ENCODE measurements at places on chromosomes 2 and 18. TPM values are rescaled to one million over a fixed set of nuclear protein-coding genes. Genes with fewer than 3 reads are reported as not detected.

- no peak for DNase-seq
These were observed 104.8 kb upstream of the RAB12 start for GRCh38 chr18:8504424-8504823.

GRCh38 chr18:43081396-43081795 lies 34.1 kb downstream of the RIT2 start:
- DNase-seq, result no peak

GRCh38 chr18:13382366-13382953 lies 163.9 kb downstream of the LDLRAD4 start:
- DNase-seq, result no peak

GRCh38 chr2:171512683-171513195 lies 9.5 kb upstream of the CYBRD1 start:
- DNase-seq, result no peak

DNA sequence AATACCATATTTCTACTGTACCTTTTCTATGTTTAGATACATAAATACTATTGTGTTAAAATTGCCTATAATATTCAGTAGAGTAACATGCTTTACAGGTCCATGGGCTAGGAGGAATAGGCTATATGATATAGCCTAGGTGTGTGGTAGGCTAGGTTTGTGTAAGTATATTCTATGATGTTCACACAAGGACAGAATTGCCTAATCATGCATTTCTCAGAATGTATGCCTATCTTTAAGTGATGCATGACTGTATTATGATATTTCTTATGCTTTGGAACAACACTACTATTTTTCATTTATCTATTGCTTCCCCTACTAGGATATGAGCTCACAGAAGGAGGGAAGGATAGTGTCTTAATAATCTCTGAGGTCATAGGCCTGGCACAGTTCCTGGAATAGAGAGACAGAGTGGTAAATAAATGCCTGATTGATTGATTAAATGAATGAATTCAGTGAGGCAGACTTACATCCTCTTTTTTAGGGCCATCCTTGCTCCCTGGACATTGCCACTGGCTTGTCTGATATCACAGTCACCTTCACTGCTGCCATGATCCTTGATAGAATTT lies 121.0 kb downstream of the MYO3B start:
- DNase-seq, result no peak

DNA sequence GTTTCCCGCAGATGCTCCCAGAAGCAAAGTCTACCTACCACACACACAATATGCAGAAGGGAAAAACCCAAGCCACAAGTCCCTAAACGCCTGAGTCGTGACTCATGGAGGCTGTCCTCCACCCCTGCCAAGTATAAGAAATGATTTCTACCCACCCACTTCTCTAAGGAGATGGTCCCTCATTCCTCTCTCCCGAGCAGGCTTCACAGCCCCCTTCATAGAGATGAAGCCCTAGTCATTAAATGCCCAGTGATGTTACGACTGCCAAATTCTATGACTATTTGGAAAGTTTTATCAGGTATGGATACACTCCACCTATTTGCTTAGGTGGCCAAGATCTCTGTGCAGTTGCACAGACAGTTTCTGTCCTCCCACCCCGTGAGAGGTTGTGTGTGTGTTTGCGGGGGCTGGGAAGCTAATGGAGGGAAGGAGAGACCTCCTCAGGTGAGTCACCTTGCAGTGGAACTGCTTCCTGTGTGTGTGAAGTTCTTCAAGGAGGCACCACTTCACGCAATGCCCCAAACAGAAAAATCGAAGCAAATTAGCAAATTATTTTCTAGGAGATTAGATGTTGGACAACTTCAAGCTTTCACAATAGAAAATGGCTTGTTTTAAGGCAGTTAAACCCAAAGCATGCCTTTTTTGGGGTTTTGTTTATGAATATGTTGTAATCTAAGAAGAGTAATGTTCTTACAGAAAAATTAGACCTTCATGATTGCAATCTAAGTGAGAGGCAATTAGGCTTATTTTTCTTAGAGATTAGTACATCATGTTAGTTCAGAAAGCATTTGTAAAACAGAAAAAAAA lies 175.2 kb downstream of the TGIF1 start:
- no peak for DNase-seq

DNA sequence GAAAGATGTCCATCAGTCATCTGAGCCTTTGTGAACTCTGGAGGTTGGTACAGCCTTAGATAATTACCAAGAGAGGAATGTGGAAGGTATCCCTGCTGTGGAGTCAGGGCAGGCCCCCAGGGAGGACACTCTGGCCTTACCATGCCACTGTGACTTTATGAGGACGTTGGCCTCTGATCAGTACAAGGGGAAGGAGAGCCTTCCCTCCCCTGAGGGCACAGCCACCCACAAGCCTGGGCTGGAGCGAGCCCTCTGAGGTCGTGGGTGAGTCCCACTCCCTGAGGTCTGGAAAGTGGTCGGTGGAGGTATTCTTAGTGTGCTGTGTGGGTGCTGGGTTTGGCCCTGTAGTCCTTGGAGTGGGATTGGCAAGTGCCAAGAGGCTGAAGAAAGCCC lies 91.6 kb downstream of the STPG4 start:
- DNase-seq, result no peak

GRCh38 chr2:238651306-238652052 lies 196.4 kb upstream of the TWIST2 start:
- no peak for DNase-seq

DNA sequence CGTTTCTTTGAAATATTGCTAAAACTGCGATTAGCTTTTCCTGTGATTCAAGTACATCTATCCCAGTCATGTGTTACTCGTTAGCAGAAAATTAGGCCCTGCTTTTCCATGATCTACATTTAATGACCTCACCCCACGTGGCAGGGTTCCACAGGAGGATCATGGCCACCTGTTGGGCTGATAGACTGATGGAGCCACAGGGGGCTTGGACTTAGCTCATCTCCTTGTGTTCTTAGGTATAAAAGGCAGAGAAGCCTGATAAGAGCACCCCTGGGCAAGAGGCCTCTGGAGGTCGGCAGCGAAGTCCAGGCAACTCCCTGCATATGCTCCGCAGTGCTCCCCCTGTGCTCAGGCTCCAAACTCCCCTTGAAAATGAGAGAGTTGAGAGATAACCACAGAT lies 12.9 kb downstream of the FZD7 start:
- no peak for DNase-seq

DNA sequence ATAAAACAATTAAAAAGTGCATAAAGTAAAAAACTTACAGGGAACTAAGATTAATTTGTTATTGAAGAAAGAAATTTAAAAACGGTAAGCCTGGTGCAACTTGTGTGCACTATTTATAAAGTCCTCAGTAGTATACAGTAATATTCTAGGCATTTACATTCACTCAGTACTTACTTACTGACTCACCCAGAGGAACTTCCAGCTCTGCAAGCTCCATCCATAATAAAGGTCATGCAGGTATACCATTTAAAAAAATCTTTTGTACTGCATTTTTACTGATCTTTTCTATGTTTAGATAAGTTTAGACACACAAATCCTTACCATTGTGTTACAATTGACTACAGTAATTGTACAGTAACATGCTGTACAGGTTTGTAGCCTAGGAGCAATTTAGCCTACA lies 51.5 kb upstream of the NXPH2 start:
- DNase-seq, result no peak

DNA sequence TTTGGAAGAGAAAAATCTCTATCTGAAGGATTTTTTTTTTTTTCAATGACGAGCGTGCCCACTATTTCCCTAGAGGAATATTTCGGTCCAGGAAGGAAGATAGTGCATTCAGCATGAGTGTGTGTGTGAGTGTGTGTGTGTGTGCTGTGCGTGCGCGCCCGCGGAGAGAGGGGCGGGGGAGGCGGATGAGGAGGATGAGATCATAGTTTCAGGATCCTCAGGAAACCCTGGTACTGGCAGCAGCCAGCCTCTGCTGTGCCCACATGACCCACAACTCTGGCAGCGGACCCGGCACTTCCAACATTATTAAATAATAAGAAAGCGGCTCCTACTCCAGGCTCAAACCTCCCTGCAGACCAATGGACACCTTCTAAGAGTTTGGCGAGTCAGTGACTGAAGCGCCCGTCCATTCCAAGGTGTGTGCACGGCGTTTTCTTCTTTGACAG lies 217.0 kb upstream of the DTNA start:
- no peak for DNase-seq

GRCh38 chr2:69561101-69561500 lies 82.4 kb downstream of the AAK1 start:
- DNase-seq, result no peak

DNA sequence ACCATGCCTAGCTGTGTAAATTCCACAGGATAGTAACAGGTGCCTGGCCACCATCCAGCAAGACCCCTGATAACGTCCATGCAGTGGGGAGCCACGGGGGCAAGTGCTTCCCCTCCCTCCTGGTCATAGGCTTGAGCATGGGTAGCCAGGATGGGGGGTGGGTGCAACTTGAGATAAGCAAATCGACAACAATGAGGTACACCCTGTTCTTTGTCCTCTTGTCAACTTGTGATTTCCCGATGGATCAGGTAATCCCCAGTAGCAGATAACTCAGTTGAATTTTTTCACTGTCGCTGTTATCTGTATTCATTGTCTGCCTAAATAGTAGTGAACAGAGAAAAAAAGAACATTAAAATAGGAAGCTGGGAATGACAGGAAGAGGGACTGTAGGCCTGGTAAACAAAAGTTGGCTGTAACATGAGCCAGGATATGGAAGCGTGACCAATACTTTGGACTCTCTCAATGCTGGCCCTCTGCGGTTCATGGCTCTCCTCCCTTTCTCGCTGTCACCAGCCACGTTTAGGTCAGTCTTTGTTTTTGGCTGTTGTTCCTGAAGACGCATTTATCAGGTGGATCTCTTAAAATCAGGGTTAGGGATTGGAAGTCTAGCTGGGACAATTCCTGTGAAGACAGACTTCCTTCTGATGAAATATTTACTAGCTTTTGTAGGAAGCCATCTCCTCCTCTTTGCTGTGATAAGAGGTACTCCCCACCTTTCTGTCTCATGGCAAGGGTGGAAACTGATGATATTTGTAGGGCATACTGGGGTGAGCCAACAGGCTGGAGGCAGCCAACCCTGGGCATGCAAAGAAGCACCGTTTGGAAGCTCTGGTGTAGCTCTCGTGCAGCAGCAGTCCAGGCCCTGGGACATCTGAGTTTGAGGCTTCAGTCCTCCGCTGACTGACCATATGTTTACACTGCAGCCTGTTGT lies 42.4 kb downstream of the TCF7L1 start:
- DNase-seq, result no peak

DNA sequence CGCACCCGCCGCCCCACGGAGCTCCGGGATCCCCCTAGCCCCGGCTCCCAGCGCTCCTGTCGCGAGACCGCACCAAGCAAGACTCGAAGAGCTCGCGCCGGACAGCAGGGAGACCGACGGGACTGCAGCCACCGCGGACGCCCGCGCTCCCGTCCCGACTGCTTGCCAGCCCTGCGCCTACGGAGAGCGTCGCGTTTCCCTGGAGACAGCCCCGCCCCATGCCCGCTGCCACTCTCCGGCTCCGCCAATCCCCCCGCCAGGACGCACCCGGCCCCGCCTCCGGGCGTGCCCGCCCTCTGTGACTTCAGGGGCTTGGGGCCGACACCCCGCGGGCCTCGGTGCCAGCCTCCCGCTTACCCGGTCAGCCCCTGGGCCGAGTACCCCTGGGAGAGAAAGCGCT lies at the start of gene ANKMY1:
Gene ANKMY1, minus strand, starts transcription at position 181 of the 400 bp plus-strand sequence. CDS start 653 bp downstream, outside the sequence.
- no peak for DNase-seq

DNA sequence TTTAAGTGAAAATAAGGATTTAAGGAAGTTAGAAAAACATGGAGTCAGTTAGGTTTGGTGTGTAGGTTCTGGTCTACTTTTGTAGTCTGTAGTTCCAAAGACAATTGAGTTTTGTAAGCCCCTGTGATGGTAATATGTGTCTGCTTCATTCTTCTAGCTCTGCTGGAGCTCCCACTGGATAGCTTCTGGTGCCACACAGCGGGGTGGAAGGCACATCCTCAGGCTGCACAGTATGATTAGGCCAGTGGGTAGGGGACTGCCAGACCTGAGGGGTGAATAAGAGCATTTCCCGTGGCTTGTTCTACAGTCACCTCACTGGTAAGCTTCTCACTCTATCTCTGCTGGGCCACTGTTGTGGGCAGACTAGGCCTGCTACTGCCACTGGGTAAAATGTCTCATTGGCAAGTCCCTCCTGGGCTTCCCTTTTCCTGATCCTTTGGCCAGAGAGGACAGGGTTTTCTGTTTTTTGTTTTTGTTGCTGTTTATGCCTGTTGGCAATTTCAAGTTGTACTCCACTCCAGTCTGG lies 44.5 kb downstream of the TMEM131 start:
- DNase-seq, result no peak

DNA sequence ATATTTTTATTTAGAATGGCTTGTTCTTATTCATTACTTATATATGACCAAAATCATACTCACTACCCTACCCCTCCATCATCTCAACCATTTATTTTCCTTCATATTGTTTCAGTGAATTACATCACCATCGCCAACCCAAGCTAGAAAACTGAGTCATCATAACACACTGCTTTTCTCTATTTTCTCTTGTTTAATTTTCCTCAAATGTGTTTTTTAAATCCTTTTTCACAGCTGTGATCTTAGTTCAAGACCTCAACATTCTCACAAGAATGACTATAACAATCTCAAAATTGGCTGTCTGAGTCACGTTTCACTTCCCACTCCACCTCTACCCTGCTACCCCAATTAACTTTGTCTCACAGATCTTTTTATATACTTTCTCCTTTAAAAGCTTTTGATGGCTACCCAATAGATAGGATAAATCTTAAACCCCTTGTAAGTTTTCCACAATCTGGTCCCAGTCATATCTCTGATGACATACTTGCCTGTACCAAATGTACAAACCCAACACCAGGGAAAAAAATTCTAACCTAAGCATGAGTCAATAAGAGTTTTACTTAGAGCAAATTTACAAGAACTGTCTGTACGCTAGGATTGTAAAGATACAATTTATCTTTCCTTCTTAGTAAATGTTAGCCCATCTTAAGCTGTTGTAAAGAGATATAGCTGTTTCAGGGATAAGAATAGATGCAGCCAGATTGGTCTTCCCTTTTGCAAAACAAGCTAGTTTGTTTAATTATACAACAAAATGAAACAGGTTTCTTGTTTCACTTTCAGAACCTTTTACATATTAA lies 635.1 kb upstream of the SLC39A10 start:
- no peak for DNase-seq

GRCh38 chr2:106948540-106948939 lies 62.6 kb upstream of the ST6GAL2 start:
- DNase-seq, result no peak

DNA sequence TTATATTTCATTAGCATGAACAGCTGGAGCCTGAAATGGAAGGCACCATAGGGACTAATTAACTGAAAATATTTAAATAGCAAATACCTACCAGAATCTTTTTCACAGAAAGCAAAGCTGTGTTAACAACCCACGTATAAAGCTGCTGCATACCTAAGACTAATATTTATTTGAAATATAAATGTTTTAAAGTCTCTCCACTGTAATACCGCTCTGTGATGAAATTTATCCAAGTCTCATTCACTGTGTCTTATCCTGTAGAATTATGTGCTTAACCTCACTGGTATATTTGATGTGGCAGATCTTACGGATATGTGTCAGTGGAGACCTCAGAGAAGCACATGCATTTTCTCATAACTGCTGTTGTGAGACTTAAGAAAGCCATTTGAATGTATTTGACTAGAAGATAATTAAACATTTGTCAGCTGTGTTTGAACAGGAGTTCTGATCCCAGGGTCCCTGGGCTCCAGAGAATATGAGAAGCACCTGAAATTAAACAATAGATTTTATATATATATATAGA lies 373.3 kb downstream of the ZNF804A start:
- no peak for DNase-seq

Gene SULT1C2
- total RNA-seq, result 0.57 TPM

Gene TBC1D8
- 20.0 TPM for total RNA-seq

Gene ICA1L
- 8.0 TPM for total RNA-seq

Gene FEV
- total RNA-seq, result not detected

Measured in esophagus squamous epithelium (tissue), 5 donors.